ENCODE measurements at places on chromosomes 11 and 22.

DNA sequence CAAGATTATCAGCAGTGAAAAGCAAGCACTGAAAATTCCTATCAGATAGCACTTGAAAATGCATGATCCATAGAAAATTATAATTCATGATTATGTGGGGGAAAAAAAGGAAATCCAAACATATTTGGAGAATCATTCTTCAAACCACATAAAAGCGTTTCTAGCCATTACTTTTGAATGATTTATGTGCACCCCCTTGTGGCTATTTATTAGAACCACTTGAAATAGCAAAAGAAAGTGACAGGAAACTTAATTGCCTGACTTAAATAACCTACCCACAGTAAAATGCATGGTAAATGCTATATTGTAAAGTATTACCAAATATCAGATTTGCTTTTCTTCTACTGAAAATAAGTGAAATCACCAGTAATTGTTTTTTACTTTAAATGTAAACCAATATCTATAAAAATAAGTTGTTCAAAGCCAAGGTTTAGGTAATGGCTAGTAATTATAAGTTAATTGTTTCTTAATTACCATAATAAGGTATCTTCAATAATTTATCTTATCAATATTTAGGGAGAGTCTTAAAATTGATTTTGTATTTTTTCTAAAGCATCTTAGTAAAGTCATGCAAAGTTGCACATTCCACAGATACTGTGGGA, 168.5 kb downstream of the ARHGAP42 start:
- no peak for DNase-seq

DNA sequence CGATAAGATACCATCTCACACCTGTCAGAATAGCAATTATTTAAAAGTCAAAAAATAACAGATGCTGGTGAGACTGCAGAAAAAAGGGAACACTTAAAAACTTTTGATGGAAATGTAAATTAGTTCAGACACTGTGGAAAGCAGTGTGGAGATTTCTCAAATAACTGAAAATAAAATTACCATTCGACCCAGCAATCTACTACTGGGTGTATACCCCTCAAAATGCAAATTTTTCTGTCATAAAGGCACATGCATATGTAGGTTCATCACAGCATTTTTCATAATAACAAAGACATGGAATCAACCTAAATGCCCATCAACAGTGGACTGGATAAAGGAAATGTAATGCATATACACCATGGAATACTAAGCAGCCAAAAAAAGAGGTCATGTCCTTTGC, 10.5 kb downstream of the SLC22A9 start:
- no peak for DNase-seq

DNA sequence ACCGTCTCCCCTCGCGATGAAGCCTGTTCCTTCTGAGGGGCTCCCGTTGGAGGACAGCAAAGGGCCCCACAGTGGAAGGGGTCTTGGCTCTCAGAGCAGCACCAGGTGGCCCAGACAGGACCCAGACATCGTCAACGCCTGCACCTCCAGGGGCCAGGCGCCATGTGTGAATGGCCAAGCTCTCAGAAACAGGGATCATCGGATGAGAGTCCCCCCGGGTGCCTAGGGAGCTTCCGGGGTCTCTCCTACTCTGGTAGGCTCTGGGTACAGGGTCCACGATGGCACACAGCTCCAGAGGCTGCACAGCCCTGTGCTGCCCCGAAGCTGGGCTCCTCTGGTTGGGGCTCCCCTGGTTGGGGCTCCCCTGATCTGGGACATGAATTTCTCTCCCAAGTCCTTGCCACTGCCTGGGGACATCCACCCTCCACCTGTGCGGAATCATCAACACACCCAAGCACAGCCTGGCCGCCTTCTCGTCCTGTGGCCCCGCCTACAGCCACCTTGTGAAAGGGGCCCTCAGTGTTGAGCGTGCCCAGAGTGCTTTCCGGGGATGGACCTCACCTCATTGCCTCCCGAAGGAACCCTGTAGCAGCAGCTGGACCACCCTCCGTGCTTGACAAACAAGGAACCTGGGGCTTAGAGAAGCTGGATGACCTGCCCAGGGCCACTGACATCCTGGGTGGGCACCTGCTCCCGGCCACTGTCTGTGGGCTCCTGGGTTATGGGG, 929.0 kb downstream of the BRD1 start:
- DNase-seq: no peak

DNA sequence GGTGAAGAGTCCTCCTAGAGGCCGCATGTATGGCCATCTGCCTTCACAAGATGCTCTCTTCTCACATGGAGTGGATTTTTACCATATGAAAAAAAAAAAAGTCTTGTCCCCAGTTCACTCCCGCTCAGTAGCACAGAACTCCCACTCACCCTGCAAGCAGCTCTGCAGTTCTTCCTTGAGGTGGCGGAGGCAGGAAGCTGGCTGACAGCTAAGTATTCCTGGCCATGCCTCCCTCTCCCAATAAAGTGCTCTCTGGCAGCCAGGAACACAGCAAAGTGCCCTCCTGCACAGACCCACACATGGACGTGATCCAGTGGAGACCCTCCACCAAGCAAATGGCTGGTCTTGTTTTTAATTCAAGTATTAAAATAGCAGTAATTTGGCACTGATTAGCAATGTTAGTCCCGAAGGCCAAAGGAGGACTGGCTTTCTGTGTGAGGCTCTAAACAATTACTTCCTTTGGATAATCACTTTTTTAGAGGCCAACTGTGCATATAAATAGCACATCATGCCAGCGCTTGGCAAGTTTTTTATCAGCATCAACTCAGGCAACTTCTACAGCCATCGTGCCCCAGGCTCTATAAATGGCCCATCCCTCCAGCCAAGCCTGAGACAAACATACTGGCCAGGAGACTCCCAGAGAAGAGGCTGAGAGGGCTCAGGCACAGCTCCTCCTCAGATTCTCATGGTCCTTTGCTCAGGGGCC, 413.6 kb downstream of the OPCML start:
- no peak for DNase-seq

DNA sequence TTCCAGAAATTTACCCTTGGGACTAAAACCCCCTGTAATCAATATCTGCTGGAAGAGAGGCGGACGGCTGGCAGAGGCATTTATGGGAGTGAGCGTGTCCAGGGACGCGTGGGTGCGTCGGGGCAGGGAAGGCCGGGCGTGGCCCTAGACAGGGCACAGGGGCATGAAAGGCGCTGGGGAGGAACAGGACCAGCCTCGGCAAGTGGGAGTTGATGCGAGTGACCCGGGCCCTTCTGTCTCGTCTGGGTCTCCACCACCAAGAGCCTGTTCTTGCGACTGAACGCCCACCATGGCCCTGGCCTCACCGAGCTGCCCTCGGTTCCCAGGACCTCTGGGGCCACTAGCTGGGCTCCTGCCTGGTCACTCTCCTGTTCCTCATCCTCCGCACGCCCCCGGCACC, 17.5 kb downstream of the OSBPL5 start:
- DNase-seq: no peak

GRCh38 chr22:39979458-39979857, 15.3 kb upstream of the FAM83F start:
- DNase-seq: no peak

- no peak for DNase-seq
Observed at GRCh38 chr22:35540595-35541253, at the start of gene RASD2. Gene RASD2 (plus strand): TSS chr22:35540831. CDS start chr22:35546810, 5,979 bp downstream.

DNA sequence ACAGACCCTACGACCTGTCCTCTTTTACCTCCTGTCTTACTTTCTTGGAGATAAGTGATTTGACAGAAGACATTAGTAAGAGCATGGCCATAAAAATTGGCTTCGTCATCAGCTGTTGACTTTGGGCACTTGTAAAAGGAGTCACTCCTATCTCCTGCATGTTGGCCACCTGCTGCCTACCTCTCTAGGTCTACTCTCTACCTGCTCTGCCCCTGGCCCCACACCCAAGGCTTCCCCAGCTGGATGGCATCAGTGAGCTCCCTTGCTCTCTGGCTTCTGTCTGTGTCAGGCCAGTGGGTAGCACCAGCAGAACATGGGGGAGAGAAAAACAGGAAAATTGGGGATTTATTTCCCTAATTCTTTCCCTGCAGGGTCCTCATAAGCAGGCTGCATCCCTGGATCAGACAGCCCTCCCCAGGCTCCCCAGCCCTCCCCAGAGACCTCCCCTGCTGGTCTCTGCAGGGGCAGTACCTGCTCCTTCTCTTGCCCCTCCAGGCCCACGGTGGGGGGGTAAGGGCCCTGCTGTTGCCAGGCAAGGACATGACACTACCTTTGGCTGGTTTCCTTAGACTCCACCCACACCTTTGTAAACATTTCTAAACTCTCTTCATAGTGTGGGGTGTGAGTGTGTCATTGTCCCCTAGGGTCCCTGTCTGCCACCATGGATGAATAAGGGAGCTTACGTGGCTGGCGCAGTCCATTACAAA, 157.0 kb upstream of the NECTIN1 start:
- DNase-seq: no peak

GRCh38 chr22:37462983-37463382, 23.2 kb downstream of the MFNG start:
- no peak for DNase-seq

- no peak for DNase-seq
Observed at GRCh38 chr22:18077087-18077638, 627 bp upstream of the PEX26 start.

GRCh38 chr11:74989260-74989638, 516 bp downstream of the NEU3 start:
- DNase-seq: no peak

- DNase-seq: no peak
Observed at GRCh38 chr11:46671958-46672315, 28.5 kb downstream of the ARHGAP1 start.

DNA sequence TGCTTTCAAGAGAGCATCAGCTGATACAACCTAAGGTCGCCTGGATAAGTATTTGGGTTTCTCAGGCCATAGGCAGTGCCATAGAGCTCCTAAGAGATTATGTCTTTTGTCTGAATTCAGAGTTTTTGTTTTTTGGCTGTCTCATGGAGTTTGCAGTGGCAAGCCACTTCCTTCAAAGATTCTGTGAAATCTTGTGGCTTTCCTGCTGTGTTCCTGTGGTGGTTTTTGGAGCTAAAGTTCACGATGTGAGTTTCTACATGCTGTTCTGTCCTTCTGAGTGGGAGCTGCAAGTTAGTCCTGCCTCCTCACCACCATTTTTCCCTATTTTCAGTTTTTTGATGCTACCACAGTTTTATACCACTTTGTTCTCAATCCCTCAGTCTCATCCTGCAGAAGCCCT, 111.4 kb downstream of the COMMD9 start:
- DNase-seq: no peak

DNA sequence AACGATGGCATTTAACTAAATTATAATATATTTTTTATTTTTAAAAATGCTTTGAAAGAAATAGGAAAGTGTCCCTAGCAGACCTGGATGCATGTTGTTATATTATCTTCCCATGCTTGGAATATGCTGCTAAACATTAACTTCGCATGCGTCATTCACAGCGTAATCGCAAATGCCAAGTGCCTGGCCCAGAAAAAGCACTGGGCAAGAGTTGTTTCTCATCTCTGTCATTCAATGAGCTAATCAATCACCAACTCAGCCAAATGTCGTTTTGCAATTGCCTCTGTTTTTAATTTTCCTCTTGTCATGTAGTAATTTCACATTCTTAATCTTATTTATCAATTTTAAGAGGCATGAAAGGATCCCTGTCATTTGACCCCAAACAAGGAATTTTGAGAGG, 1421.9 kb downstream of the BRD1 start:
- no peak for DNase-seq

- no peak for DNase-seq
Observed at GRCh38 chr11:111843661-111844060, 27.7 kb downstream of the ALG9 start.

GRCh38 chr11:93652679-93653078, 8.8 kb upstream of the CEP295 start:
- no peak for DNase-seq

- no peak for DNase-seq
Observed at GRCh38 chr22:30568137-30568805, 6.2 kb downstream of the GAL3ST1 start.

- no peak for DNase-seq
Observed at GRCh38 chr22:44389926-44390612, 77.3 kb upstream of the SHISAL1 start.

- no peak for DNase-seq
Observed at GRCh38 chr11:75520688-75521087, 5.1 kb downstream of the GDPD5 start.

DNA sequence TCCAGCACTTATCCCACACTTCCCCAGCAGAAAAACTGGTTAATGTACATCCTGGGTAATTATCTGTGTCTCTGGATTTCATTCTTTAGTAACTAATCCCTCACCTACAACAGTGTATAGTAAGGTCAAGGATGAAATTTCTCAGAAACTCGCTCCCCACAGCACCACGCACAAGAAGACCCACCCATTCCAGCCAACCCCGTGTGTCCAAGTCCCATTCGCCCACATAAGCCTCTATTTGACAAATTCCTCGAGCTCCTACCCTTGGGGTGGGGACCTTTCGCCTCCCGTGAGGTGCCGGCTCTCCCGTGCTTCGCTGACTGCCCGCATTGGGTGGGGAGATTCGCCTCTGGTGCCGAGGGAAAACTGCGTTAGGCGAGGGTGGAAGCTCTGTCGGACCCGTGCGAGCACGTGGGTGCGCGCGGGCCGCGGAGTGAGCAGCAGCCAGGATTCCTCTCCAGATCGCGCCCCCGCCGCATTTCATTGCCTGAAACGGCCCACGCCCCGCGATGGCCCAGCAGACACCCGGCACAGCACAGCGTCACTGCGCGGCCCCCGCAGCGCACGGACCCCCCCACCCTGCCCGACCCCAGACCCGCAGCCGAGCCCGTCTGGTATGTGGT, 866 bp downstream of the EXPH5 start:
- peak; percentile 0 for DNase-seq

GRCh38 chr11:70944141-70944540, 308.2 kb downstream of the SHANK2 start:
- no peak for DNase-seq

DNA sequence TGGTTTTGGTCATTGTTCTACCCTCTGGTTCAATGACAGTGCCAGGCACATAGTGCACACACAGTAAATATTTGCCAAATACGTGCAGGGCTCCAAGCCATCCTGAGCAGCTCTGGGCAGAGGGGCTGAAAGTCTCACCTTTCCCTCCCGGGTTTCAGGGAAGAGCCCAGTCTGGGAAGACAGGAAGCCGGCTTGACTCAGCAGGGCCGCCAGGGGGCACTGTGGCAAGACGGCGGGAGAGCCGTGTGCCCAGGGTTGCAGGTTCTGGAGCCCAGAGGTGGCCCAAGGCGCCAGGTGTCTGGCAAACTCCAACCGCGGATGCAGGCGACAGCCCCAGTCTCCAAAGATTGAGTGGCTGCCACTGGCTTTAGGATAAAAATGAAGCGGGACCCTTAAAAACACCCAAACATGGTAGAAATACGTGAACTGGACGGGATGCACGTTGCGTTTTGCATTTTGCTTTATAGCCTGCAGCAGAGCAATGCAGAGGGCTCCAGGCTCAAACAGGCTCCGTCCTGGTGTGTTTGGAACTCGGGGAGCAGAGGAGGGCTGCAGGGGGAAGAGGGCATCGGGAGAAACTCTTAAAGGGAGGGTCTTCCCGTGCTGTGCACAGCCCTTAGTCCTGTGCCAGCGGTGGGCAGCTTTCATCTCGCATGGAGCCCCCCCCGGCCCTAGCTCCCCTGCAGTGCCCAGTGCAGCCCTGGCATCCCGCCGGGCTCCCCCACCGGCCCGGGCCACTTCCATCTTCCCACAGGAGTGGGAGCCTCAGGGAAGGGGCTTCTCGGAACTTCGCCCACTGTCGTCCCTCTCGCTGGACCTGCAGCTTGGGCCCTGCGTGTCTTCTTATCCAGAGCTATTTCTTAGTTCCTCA, 10.7 kb downstream of the KRTAP5-5 start:
- DNase-seq: no peak

- no peak for DNase-seq
Observed at GRCh38 chr11:86917589-86917988, 37.6 kb downstream of the FZD4 start.

GRCh38 chr11:117199053-117199915, at the start of gene TAGLN:
Gene TAGLN (plus strand): TSS chr11:117199370. CDS start chr11:117203014, 3,644 bp downstream.
- no peak for DNase-seq

All from stimulated activated CD8-positive, alpha-beta memory T cell treated with anti-CD3 and anti-CD28 coated beads, Interleukin-2, amount 100 ng/mL, for 1 hour (primary cell).